ENCODE measurements at places on chromosomes 1 and 21.

GRCh38 chr1:7585216-7585907 is 185.7 kb upstream of the VAMP3 start:
- no peak for DNase-seq

GRCh38 chr1:24927988-24928688 is 1.9 kb downstream of the RUNX3 start:
- no peak for DNase-seq

GRCh38 chr1:56817716-56818463 is 1.3 kb downstream of the FYB2 start:
- DNase-seq: no peak

DNA sequence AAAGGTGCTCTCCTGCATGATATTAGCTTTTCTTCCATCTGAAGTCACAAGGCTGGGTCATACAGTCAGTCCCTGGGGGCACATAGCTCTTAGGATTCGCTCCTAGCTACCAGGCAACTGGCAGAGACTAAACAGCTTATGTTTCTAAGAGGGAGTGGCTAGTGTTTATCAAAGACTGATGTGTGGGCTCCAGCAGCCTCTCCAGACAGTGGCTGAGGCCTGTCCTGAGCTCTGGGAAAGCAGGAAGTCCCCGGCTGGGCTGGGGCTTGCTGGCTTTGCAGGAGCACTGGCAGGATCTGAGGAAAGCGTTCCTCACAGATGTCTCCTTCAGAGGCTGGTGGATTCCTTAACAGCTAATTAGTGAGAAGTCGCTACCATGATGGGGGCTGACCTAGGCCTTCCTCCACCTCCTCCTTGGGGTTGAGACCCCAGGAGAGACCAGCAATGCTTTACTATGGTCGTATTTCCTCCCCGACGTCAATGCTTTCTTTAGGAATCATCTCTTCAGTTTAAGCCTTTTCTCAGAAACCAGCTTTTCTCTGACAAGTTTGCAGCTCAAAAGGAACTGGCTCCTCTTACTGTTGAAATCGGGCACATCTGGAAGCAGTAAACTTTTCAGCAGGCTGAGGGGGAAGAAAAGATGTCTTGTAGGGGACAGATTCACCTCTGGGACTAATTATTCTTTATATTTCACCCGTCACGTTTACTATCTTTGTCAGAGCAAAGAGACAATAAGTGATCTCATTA is 33.5 kb upstream of the HHAT start:
- no peak for DNase-seq

DNA sequence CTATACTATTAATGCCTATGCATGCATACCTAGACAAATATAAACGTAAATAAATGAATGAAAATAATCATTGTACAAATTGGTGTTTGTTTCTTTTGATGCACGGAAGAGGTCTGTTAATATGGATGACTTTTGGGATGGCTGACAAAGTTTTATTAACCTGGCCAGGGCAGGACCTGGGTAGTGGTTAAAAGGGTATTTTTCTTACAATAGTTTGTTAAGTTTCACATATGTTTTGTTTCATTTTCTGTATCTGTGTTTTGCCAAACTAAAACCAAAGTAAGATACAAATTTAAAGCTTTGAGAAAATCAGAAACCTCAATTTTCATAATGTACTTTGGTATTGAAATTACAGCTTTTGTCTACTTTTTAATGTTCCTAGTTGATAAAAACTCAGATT is 222.7 kb upstream of the OLFM3 start:
- DNase-seq: no peak

DNA sequence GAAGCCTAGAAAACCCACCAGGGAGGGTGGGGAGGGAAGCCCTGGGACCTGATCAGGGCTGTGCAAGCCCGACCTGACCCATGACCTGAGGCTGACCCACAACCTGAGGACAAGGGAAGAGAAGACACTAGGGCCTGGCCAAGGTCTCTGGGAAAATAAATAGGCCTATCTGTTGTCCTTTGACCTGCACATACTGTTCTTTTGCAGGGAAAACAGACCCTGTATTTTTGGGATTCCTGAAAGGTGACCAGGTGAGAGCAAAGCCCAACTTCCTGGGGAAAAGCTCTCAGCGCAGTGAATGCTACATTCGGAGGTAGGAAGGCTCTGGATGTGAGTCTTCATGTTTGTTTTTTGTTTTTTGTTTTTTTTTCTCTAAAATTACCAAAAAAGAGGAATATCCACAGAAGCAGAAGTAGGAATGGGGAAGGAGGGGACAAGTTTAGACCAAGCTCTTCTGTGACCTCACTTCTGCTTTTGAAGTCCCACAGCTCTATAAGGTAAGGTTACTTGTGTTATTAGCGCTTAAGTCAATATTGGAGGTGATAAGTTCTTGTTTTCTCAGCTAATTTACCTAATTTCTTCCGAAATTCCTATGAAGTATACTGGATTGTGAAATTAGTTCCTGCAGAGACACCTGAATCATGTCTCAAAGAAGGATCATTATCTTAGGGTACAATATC is 26.2 kb upstream of the LYST start:
- no peak for DNase-seq

DNA sequence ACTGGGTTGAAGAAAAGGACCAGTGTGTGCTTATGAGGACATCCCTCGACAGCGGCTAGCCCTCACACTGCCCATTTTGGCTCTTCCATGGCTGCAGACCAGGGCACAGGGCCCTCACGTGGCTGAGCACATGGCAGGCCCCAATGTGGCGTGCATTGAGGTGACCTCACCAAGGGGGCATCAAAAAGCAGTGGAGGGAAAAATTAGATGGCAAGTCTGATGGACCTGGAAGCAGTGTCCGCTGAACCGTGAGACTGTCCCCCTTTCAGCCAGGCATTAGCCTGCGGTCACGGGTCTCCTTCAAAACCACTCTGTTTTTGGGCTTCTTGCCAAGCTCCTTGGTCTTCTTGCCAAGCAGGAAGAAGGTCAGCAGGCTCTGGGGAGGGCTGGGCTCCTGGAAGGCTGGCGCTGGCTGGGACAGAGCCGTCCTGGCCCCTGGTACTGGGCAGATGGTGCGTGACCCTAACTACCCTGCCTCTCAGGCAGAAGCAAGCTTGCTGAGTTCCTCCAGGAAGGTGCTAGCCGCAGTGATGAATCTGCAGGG is 30.8 kb downstream of the TRIM67 start:
- peak; percentile 43 for DNase-seq

GRCh38 chr1:235098991-235099390 is 29.6 kb downstream of the TOMM20 start:
- DNase-seq: no peak

DNA sequence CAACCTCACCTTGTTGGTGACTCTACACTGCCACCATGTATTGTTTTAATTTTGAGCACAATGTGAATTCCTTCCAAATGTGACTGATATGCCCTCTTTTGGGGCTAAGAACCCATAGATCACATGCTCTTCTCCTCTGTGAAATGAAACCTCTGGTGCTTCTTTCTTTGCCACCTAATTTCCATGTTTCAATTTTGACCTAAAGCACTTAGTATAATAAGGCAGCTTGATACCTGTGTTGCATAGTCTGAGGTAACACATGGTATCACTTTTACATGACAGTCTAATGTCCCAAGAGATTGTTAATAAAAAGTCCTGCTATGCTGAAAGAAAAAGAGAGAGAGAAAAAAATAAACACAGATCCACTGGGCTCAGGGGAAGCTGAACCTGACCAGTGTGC is 24.2 kb downstream of the CLEC20A start:
- DNase-seq: no peak

DNA sequence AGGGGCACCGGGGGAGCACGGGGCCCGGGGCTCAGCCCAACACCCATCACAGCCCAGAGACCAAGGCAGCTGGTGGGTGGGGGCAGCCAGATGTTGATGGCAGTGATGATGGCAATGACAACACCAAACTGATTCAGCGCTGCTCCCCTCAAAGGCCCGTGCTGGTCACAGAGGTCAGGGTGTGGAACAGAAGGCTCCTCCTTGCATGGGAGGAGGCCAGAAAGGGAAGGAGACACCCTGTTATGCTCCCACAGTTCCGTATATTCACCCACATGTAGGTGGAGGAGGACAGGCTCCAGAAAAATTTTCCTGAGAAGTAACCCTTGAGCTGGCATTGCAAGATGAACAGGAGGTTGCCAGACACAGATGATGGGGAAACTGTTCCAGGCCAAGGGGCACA is 414 bp downstream of the GUCA2B start:
- DNase-seq: no peak
